Left lobe of liver (tissue), 2 donors: ENCODE measurements at places on chromosomes 3 and 15. TPM values are rescaled to one million over a fixed set of nuclear protein-coding genes. Genes with fewer than 3 reads are reported as not detected.

DNA sequence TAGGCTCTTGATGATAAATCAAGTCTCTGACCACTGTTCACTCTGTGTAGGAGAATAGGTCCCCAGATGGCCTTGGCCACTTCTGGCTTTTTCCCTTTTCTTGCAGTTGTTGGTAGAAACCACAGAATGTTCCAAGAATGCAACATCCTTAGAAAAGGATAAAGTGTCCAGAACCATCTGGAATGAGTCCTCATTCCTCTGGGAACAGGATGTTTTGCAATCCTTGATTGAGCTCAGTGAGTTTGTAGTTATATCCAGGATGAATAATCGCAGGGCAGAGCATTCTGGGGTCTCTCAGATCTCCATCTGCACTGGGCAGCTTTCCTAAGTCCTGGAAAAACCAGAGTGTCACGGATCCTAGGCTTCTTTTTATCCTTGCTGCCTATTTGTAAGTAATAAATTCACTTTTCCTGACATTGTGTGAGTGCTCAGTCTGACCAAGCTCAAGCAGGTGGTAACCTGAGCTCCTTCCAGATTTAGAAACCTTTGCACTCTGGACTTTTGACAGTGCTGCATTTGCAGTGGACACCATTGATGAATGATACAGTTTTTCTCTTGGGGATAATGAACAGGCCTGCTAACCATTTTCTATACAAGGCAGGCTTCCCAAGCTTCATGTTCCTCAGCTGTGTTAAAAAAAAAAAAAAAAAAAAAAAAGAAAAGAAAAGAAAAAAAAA is 1028.6 kb downstream of the OTOL1 start:
- no peak for DNase-seq

DNA sequence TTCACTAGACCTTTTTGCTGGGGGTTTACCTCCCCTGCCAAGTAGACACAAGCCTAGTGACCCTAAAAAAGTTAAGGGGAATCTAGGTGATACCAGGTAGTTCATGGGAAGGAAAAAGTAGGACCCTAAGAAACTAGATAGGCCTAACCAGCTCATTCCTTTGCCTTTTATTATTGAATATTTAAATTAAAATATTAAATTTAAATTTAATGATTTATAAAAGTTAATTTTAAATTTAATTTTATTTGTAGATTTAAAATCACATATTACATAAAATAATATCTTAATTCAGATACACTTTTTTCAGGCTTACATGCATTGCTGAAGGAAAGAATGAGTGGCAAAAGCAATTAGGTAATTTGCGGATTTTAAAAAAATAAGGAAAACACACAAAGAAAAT is 584.9 kb downstream of the AGBL1 start:
- DNase-seq: no peak

DNA sequence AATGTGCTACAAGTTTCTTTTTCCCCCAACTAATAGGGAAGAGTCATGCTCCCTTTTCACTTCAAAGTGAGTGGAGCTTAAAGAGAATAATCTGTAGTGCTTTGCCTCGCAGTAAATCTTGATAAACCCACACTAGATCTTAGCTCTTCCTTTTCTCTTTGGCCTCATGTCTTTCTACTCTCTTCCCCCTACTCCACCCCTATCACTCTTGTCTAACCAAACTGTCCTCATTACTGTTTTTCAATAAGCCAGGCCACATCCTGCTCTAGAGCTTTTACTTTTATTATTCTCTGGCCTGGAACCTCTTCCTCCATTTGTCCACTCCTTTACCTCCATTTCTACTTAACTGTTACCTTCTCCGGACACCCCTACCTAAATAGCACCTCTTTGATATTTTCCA is 291.0 kb upstream of the SATB1 start:
- no peak for DNase-seq

DNA sequence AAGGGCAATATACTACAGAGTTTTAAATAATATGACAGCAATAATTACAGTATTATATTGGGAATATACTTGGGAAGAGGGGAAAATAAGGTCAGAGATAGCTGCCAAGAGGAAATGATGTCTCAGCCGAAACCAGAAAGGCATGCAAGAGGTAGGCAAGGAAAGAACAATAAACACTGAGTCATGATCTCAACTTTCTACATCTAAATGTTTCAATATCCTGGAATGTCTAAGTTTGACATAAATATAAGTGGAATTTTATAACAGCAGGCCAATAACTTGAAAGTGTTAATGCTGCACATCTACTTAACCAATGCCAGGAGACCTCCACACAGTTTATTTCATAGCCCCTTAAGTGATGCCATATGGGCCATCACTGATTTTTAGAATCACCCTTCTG is 99.8 kb upstream of the CPNE4 start:
- DNase-seq: no peak

- DNase-seq: no peak
Observed at GRCh38 chr15:71328453-71328852, 213.2 kb downstream of the THSD4 start.

- no peak for DNase-seq
Observed at GRCh38 chr3:8520816-8521403, 19.3 kb downstream of the LMCD1 start.

- peak; percentile 97 for DNase-seq
Observed at GRCh38 chr15:67065531-67066005, at the start of gene SMAD3. Gene SMAD3, plus strand, starts transcription at chr15:67065602. Its CDS starts 553 bp downstream, at chr15:67066155.

- peak; percentile 40 for DNase-seq
Observed at GRCh38 chr3:197027151-197027895, 2.3 kb downstream of the MELTF start.

GRCh38 chr15:58307313-58307961 is 124.4 kb upstream of the LIPC start:
- no peak for DNase-seq

GRCh38 chr3:16089521-16089920 is 85.0 kb upstream of the GALNT15 start:
- no peak for DNase-seq

DNA sequence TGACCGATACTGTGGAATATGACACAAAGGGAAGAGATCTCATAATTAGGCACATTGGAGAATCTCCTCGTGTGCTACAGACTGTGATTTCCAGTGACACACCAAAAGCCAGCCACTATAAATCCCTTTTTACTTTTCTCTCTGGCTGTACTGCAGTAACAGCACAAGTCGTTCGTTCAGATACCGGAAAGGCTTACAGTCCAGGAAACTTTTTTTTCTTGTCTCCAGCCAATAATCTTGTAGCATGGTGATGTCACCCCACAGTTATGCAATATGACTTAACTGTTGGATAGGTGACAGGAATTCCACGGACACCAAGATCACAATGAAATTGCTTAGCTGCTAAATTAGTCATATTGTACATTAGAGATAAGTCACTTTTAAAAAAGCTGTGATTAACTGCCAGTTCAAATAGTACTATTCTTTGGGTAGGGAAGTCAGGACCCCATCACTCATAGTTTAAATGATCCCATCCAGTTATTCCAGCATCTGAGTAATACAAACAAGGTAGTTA is 36.3 kb upstream of the TSC22D2 start:
- DNase-seq: peak; percentile 59

- no peak for DNase-seq
Observed at GRCh38 chr3:155420881-155421486, 127.5 kb upstream of the STRIT1 start.

DNA sequence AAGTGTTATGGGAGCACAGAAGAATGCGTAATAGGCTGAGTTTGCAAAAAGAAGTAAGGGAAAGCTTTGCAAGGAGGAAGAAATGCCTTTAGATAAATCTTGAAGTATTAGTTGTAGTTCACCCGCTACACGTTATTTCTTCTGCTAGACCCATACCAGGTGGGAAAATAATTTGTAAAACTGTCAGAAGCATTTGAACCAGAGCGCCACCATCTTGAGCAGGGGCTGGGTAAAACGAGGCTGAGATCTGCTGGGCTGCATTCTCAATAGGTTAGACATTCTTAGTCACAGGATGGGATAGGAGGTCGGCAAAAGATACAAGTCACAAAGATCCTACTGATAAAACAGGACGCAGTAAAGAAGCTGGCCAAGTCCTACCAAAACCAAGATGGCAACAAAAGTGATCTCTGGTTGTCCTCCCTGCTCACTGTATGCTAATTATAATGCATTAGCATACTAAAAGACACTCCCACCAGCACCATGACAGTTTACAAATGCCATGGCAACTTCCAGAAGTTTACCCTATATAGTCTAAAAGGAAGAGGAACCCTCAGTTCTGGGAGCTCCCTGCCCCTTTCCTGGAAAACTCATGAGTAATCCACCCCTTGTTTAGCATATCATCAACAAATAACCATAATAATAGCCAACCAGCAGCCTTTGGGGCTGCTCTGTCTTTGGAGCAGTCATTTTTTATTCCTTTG is 50.0 kb upstream of the ZNF280D start:
- DNase-seq: no peak

DNA sequence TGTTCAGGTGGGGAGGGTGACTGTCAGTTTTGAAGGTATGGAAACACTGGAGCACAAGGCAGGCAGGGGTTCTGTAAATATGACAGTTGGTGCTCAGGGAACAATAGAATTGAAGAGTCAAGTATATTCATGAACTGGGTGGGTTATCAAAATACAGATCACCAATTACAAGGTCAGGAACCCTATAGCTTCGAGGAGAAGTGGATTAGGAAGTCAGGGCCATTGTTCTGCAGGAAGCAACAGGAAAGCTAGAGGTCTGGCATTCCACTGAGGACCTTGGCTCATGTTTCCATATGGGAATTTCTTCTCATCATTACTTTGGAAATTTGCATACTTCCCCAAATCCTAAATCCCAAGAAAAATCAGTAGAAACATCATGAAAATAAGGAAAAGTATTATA is 125.9 kb downstream of the MYRIP start:
- no peak for DNase-seq

Gene NDN
- 2.9 TPM for total RNA-seq

Gene RAB7A
- 103 TPM for total RNA-seq

Gene GUCA1C
- not detected for total RNA-seq

Gene SELENOK
- 30.3 TPM for total RNA-seq

Gene WDR76
- 0.86 TPM for total RNA-seq

Gene ATR
- total RNA-seq: 11.1 TPM

Gene SSUH2
- not detected for total RNA-seq

Gene CLDN16
- total RNA-seq: 1.2 TPM

Gene PDCD7
- 9.7 TPM for total RNA-seq

Gene MAGI1
- total RNA-seq: 28.3 TPM

Gene DZIP1L
- total RNA-seq: 1.6 TPM

Gene ZNF385D
- 2.1 TPM for total RNA-seq

Gene CD200R1
- total RNA-seq: 0.38 TPM

Gene CRABP1
- total RNA-seq: 0.40 TPM
